ENCODE measurements at places on chromosomes 16 and 17. TPM values are rescaled to one million over a fixed set of nuclear protein-coding genes. Genes with fewer than 3 reads are reported as not detected.

DNA sequence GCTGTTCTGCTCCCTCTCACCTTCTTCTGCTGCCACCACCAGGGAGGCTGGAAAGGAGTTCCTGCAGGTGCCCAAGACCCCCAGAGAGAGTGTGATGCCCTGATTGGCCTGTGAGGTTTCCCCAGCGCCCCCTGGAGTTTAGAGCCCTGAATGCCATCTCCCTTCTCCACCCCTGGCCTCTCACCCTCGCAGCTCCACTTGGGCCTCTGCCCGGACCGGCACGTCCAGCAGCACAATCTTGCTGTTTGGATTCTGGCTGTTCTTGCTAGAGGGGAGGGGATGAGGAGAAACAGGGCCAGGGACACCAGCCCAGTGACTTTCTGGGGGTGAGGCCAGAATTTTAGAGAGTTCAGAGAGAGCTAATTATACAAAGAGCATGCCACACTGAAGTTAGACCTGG is 12.5 kb upstream of the FAM171A2 start:
- no peak for DNase-seq
- peaks cover 8% of the 10 kb centered on the region for H3K4me1 ChIP-seq

GRCh38 chr16:11273721-11274324 is 394 bp upstream of the PRM3 start:
- H3K4me1 ChIP-seq, result no peaks in the 10 kb centered on the region
- no peak overlapping the region for H3K4me3 ChIP-seq
- no peaks in the 10 kb centered on the region for H3K27me3 ChIP-seq
- no peak for DNase-seq
- no peak overlapping the region for H3K27ac ChIP-seq

EFCAB13 gene
- total RNA-seq, result 13.0 TPM

- no peaks in the 10 kb centered on the region for H3K36me3 ChIP-seq
- no peak overlapping the region for H3K4me3 ChIP-seq
- DNase-seq, result no peak
Observed at GRCh38 chr16:80596507-80597207, 55.9 kb downstream of the DYNLRB2 start.

- DNase-seq, result no peak
- peaks cover 30% of the 10 kb centered on the region for H3K4me1 ChIP-seq
- H3K27ac ChIP-seq, result no peak overlapping the region
- H3K27me3 ChIP-seq, result no peaks in the 10 kb centered on the region
- H3K36me3 ChIP-seq, result no peaks in the 10 kb centered on the region
Observed at GRCh38 chr17:876272-876671, 94.1 kb downstream of the MRM3 start.
